D721Med (cell line): ENCODE measurements at places on chromosomes 3 and 15.

DNA sequence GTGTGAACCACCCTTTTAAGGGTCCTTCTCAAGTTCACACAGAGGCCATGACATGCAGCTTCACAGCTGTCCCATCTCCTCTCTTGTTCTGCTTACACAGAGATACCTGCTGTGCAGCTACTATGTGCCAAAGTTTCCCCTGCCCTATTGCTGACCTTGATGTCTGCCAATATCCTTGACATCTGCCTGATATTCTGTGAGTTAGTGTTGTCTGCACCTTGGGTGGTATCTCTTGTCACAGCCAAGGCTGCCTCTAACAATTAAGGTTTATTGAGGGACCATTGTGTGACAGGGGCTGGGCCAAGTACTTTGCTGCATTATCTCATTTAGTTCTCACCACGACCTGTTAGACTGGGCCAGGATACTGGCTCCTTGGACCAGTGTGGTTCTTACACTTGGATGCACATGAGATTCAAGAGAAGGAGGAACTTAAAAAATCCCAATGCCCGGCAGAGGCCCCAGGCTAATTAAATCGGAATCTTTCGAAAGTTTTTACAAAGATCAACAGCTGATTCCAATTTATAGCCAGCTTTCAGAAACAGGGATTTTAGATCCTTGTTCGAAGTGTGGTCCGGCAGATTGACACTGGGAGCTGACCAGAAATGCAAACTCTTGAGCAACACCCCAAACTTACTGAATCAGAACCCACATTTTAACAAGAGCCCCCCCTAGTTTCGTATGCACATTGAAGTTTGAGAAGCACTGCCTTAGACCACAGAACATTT, 178.6 kb downstream of the SATB1 start:
- DNase-seq: no peak

DNA sequence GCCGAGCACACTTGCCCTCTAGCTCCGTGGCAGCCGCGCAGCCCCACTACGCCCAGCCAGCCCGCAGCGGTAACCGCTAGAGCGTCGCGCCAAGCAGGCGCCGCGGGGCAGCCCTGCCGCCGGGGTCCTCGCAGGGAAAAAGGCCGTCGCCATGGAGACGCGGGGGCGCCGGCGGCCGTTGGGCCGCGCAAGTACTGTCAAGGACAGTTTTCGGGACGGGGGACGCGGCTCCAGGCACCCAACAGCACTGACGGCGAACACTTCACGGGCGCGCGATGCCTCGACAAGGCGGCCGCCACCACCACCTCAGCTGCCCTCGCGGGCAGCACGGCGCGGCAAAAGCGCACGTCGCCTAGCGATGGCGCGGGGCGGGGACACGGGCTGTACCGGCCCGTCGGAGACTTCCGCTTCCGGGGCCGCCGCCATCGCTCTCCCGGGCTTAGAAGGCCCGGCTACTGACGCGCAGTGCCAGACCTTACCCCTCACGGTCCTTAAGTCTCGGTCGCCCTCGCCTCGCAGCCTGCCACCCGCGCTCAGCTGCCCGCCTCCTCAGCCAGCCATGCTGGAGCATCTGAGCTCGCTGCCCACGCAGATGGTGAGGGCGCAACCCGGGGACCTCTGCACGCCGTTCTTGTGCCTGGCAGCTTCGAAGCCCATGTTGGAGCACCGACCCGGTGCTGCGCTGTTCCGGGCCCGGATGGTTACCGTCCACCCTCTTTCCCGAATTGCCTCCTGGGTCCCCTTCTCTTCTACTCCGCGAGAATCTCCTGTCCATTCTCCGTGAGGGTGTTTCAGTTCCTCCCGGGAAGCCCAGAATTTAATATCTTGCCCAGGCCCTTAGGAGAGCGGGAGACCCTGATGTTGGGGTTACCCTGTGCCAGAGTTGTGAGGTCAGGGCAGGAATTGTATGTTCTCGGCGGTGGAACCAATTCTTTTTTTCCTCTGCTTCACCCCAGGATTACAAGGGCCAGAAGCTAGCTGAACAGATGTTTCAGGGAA, at the start of the genes GLT8D1 and SPCS1:
TSS of gene GLT8D1 (minus strand) at position 104 of the 999 bp plus-strand sequence. CDS start 5,331 bp downstream, outside the sequence.
TSS of gene SPCS1 (plus strand) at position 419 of the 999 bp plus-strand sequence. CDS start at position 560, 141 bp downstream.
- DNase-seq: peak; percentile 58

- no peak for DNase-seq
Observed at GRCh38 chr15:100224206-100225185, 117.3 kb downstream of the ADAMTS17 start.

DNA sequence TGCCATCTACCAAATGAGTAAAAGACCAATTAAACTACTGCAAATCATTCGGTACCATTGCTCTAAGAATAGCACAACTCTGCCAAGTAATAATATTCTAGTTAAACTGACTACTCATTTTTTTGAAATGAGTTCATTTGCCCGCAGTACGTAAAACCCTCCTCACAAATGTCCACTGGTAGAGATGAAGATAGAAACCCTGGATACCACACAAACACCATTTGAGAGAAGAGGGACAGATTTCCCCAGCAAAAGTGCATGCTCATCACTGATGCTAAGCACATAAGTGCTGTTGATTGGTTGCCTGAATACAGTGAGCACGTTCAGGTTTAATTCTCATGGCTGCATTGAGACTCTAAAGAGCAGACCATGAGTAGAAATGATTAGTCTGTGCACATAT, 34.6 kb upstream of the SEMA6D start:
- no peak for DNase-seq

DNA sequence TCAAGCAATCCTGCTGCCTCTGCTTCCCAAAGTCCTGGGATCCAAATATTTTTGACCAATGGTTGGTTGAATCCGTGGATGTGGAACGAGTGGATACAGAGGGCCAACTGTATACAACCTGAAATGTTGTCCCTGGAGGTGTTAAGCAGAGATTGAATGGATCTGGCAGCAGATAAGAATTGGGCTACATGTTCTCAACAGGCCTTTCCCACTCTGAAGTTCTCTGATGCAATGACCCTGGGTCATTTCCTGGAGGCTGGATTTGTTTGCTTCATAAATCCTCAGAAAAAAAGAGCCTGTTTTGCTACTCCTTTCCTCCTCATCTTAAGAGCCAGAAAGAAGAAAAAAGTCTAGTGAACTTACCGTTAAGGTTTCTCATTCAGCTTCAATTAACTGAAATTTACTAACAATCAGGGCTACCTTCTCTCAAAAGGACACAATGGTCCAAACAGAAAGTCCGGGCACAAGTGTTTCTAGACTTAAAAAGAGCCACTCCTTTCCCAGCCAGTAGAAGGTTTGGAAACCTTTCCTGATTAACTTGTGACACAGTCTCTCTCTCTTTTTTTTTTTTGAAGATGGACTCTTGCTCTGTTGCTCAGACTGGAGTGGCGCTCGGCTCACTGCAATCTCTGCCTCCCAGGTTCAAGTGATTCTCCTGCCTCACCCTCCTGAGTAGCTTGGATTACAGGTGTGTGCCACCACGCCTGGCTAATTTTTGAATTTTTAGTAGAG, 6.5 kb downstream of the ARHGEF3 start:
- no peak for DNase-seq

DNA sequence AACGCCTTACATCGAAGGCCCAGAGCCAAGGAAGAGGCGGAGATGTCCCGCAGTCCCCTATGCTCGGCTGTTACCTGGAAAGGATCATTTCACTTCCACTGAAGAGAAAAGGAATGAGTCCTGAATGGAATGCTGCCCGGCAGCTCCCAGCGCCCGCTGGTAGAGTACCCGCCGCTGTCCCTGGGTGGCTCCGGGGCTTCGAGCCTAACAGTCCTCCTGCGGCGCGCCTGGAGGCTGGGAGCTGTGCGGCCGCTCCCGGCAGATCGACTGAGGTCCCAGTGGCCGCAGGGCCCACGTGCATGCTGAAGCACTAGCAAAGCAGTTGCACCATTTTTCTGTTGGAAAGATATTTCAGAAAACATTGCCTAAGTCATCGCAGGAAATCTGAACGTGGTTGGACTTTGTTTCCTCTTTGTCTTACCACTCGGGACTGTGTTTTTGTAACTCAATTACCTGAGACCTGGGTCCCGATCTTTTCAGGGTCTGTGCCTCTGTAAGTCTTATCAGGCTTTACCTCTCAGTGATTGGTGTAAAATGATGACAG, 984 bp downstream of the RNU6-1 start:
- no peak for DNase-seq
